ENCODE measurements at places on chromosomes 3 and 15.
A peak's percentile ranks its signal among the peaks of the same experiment; 100 is the strongest.

GRCh38 chr15:94162939-94163338 lies 68.4 kb upstream of the MCTP2 start:
- DNase-seq, result no peak

DNA sequence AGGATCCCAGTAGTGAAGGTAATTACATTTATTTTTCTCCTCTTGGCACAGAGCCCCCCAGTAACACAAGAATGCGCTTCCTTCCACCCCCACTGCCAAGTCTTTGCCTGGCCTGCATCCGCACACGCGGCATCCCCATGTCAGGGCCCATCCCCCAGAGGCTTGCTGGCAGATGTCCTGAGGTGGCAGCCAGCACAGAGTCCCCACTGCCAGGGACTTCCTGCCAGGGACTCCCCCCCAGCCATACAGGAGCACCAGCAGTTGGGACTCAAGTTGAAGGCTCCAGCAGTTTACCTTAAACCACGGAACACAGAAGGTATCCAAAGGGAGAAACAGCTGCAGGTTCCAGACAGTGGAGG lies 41.0 kb downstream of the MEGF11 start:
- DNase-seq, result no peak

DNA sequence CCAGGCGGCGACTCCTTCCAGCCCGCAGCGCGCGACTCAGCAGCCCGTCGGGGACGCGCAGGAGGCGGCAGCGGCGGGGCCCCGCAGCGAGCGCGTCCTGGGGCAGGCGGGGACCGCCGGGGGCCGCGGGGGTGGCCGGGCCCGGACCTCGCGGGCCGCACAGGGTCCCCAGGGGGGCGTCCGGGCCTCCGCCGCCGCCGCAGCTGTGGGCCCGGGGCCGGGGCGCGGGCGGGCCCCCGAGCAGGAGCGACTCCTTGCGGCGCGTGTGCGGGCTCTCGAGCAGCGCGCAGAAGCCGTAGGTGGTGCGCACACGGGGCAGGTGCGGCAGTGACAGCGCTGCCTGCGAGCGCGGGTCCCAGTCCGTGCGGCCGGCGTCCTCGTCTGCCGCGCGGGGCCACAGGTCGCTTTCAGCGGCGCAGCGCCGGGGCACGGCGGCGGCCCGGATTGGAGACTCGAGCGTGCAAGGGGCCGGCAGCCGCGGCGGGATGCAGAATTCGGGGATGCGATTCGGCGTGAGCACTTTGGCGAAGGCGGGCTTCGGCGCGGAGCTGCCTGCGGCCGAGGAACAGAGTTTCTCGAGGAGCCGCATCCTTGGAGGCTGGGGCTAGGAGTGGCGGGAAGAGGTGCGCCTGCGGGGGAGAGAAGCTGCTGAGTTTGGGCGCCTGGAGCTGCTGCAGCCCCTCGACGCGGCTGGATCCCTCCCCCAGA lies 535 bp downstream of the C2CD4B start:
- no peak for DNase-seq

DNA sequence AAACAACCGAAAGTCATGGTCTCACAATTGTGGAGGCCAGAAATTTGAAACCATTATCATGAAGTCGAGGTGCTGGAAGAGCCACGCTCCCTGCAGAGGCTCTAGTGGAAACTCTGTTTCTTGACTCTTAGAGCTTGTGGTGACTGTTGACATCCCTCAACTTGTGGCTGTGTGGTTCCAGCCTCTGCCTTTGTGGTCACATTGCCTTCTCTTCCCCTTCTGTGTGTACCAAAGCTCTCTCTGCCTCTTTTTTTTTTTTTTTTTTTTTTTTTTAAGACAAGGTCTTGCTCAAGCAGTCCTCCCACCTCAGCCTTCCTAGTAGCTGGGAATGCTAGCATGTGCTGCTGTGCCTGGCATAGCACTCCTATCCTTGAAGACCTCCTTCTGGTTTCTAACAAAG lies 48.7 kb upstream of the CRTC3 start:
- peak; percentile 6 for DNase-seq

DNA sequence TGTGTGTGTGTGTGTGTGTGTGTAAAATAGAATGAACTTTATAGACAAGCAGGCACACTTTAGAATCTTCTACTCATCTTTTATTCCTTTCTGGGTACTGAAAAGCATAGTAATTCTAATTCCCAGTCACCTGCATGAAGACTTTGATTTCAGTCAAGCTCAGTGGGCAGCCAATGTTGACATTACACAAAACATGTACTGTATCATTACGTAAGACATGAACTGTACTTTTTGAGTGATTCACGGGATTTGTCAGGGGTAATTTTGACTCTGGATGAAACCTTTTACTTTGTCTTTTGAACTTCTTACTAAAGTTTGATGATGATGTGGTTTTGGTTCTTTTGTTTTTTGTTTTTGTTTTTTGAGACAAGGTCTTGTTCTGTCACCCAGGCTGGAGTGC lies 38.8 kb downstream of the PTPRG start:
- DNase-seq, result no peak
